Body of pancreas (tissue), 4 donors: ENCODE measurements at places on chromosomes 1 and 21. TPM values are rescaled to one million over a fixed set of nuclear protein-coding genes. Genes with fewer than 3 reads are reported as not detected.

The GJB3 gene
- not detected for total RNA-seq

The URB2 gene
- 4.2 TPM for total RNA-seq

The WDR47 gene
- total RNA-seq = 5.6 TPM

The RIPPLY3 gene
- not detected for total RNA-seq

The ZNF281 gene
- total RNA-seq = 7.9 TPM

The HMGN2 gene
- total RNA-seq = 120 TPM

The FCRL6 gene
- total RNA-seq = not detected

The CAPN8 gene
- total RNA-seq = not detected

The MAEL gene
- not detected for total RNA-seq

The RNU11 gene
- total RNA-seq = not detected

The RNU1-4 gene
- total RNA-seq = 15,479 TPM

The CGN gene
- 31.0 TPM for total RNA-seq

The CDCA8 gene
- not detected for total RNA-seq

The PPIAL4G gene
- not detected for total RNA-seq

The ATP6V1G3 gene
- not detected for total RNA-seq

The ZBTB48 gene
- 37.6 TPM for total RNA-seq
